ENCODE measurements at places on chromosomes 3 and 15.

- DNase-seq = no peak
Measured at GRCh38 chr3:55554634-55555425, 67.7 kb upstream of the WNT5A start.

DNA sequence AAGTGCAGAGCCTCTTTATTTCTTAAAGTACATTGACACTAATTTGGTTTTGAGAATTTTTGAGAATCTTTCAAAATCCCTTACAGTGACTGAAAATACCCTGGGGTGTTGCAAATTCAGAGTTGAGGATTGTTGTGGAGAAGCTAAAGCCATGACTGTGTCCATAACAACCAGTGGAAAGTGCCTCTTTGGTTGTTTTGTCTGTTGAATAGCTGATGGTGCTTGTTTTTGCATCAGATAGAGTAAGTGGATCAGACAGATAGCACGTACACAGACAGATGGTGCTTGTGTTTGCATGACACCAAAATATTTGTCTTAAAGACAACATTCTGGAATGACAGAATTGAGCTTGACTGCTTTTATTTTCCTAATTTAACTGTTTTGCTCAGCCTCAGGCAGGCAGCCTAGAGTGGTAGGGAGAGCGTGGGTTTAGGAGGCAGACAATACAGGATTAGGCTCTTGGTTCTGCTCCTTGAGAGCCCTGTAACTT is 265.0 kb downstream of the IL20RB start:
- no peak for DNase-seq

- DNase-seq = no peak
Measured at GRCh38 chr3:86792316-86792715, 198.6 kb downstream of the VGLL3 start.

GRCh38 chr3:78046566-78046965 is 1006.7 kb downstream of the ROBO2 start:
- DNase-seq = no peak

GRCh38 chr3:134563601-134564000 is 77.7 kb downstream of the CEP63 start:
- no peak for DNase-seq

- no peak for DNase-seq
Measured at GRCh38 chr15:68277131-68277602, 378 bp upstream of the FEM1B start.

DNA sequence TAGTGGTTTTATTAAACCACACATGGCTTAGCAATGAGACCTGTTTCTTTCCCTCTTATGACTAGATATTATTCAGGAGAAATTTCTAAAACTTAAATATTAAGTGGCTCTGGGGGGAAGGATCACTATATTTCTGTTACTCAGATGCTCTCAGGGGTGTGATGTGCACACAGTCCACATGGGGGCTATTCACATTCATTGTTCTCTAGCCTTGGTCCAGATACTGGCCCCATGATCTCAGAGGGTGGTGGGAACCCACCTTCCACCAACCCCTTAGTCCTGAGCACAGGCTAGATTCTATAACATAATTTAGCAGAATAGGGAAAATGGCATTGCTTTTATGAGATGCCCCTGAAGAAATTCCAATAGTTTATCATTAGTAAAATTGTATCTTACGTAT is 149.0 kb upstream of the ST8SIA2 start:
- DNase-seq = no peak

GRCh38 chr3:170475092-170475685 is 56.5 kb downstream of the CLDN11 start:
- DNase-seq = no peak

GRCh38 chr3:128144512-128145187 is 8.6 kb upstream of the EEFSEC start:
- no peak for DNase-seq

Data from hypothalamus (tissue), 51 donors.